BJ (cell line): ENCODE measurements at places on chromosomes 7 and 10.

GRCh38 chr7:108568801-108569380 lies 615 bp downstream of the THAP5 start:
- DNase-seq = no peak

- DNase-seq = no peak
Observed at GRCh38 chr10:124104011-124104627, 10.7 kb upstream of the CHST15 start.

- DNase-seq = no peak
Observed at GRCh38 chr7:121479466-121479865, 83.4 kb upstream of the FAM3C start.

GRCh38 chr10:20858292-20859124 lies 38.6 kb downstream of the NEBL start:
- DNase-seq = no peak

DNA sequence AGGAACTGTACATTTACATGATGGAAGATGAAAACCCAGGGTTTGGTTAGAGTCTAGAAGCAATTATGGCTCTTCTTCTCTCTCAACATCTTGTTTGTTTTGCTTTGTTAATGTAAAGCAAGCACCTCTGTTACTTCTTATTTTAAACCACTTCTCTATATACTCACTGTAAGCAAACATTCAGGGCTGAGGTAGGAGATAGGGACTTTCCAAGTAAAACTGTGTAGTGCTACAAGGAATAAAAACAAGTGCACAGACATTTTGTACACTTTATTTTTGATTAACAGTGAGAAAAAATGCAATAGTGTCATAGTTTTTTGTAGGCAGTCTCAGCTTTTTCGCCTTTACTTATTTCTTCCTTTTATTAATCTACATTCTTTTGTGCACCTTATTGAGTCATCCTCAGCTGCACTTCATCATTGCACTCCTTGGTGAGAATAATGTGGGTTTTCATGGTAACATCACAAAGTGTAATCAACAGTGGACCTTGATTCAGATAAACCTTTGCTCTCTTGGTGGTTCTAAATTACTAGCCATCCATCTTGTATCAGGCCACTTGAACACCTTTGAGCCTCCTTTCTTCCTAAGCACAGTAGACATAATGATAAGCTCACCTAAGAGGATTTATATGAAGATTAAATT lies 52.9 kb downstream of the ELMO1 start:
- no peak for DNase-seq

- no peak for DNase-seq
Observed at GRCh38 chr7:92749832-92750446, 86.4 kb downstream of the CDK6 start.

GRCh38 chr10:35607475-35608327 lies 2.6 kb downstream of the GJD4 start:
- DNase-seq = no peak

GRCh38 chr10:18409599-18410397 lies 241.6 kb downstream of the NSUN6 start:
- DNase-seq = no peak

DNA sequence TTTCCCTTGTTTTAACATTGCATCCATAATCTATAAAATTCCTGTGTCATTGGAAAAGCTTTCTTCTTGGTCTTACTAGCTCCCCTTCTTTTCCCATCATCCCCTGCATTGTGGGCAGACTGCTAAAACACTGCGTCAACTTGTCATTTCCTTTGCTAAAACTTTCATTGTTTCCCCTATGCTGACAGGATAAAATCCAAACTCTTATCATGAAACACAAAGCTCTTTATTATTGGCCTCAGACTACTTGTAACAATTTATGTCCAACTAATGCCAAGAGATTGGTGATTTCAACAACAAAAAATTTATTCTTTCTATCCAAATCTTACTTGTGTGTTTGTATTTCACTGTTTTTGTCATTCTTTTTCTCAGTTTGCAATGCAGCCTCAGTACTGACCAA lies 339.1 kb downstream of the HGF start:
- DNase-seq = no peak
